NCI-H748 treated with DMSO at 0.1 percent for 48 hours (cell line): ENCODE measurements at places on chromosomes 16 and 17.

DNA sequence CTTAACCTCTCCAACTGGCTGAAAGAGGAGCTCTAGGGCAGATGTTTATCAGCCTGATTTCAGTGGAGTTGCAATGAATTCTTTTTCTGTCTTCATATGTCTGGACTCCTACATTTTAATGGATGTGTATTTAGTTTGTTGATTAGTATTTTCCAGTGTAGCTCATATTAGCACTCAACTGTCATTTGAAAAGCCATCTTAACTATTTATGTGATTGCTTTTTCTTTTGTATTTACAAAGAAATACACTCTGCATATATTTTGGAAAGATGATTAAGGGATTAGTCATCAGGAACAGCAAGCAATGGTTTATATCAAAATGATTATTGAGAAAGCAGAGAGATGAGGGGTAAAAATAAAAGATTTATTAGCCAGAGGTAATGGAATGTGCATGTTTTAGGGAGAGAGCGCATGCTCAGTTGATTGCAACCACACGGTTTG is 71.1 kb downstream of the WWOX start:
- no peak for DNase-seq

DNA sequence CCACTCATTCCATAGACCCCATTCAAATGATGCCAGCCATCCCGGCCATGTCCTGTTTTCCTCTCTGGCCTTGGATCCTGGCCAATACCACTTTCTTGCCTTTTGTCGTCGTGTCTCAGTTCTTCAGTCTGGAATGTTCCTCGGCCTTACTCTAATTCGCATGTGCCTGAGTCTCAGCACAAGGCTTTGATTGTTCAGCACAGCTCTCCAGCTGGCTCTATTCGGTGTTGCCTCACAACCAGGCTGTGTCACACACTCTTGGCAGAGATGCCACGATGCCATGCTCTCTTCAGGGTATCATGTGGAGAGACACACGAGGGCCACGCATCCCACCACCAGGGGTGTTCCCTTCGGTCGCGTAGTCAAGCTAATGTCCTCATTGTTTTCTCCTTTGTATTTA is 1.8 kb upstream of the VPS4A start:
- no peak for DNase-seq

DNA sequence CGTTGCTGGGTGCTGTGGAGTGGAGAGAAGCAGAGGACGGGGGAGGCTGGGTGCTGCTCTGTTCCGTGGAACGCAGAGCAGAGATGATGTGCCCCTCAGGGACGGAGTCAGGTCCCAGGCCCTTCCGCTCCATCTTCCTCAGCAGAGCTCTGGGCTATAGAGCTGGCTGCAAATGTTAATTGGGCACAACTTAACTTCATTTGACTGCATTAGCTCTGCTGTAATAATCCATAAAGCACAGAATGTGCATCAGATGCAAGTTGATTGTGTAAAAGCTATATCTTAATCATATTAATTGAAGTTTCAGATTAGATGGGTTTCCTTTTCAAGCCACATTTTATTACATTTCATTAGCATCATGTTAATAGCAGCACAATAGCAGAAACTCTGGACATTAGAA is 212.6 kb downstream of the ABCC12 start:
- no peak for DNase-seq

- DNase-seq = no peak
Observed at GRCh38 chr16:4745274-4745569, 10.9 kb downstream of the DNAAF8 start.

DNA sequence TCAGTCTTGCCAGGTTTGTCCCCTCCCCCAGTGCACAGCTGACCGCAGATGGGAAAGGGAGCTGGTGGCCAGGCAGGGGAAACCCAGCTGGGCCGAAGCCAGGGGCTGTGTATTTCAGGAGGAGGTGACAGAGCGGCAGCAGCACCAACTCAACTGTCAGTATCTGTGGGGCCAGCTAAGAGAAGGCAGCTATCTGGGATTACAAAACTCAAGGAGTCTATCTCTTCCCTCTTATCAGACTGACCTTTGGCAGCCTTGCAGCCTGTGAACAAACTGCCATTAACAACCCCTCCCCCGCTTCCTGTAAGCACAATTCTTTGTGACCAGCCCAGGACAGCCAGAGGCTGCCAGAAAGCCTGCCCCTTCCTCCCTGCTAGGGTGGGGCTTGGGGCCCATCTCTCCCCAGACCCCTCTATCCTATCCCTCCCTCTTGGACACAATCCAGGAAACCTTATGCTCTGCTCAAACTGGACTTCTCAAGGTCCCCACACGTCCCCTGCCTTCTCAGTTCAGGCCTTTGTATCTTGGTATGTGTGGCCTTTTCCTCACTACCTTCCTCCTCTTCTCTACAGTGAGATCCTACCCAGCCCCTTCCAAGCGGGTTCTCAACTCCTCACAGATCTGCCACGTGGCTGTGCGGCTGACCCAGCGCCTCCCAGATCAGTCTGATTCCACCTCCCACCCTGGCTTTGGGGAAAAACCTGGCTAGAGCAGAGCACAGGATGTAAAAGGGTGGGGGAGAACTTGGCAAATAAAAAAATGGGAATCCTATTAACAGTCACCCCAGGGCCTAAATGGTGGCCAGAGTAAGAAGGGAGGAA is 10.5 kb downstream of the ST3GAL2 start:
- no peak for DNase-seq

DNA sequence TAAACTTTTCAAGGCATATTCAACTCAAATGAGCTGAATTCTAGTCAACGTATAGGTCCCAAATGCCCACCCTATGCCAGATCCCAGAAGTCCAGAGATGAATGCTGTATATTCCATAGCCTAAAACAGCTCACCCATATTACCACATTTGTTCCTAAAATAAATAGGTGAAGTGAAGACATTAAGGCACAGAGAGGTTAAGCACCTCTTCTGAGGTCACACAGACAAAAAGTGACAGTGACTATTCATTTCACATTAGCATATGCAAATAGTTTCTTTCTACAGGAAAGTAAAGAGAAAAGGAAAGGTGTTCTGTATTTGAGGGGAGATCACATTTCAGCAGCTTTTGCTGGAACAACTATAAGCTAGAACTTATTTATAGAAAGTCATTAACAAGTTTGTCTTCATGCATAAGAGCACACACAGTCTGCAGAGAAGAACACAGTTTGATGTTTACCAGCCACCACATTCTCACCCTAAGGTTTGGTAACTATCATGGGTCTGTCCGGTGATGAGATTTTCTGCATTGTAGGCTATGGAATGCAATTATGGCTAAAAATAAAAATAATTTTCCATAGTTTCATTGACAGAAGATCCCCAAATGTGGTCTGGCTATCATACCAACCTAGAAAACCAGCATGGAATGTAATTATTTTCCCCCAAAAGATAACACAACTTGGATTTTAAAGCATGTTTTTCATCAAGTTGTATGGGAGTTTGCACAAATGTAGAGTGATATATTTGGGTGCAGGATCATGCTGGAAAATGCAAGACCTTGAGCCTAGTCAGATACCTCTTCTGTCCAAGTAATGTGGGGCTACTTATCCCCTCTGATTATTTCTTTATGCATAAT is 402.1 kb downstream of the UTP18 start:
- DNase-seq = no peak

- no peak for DNase-seq
Observed at GRCh38 chr17:73635101-73635817, 9.0 kb downstream of the SDK2 start.

DNA sequence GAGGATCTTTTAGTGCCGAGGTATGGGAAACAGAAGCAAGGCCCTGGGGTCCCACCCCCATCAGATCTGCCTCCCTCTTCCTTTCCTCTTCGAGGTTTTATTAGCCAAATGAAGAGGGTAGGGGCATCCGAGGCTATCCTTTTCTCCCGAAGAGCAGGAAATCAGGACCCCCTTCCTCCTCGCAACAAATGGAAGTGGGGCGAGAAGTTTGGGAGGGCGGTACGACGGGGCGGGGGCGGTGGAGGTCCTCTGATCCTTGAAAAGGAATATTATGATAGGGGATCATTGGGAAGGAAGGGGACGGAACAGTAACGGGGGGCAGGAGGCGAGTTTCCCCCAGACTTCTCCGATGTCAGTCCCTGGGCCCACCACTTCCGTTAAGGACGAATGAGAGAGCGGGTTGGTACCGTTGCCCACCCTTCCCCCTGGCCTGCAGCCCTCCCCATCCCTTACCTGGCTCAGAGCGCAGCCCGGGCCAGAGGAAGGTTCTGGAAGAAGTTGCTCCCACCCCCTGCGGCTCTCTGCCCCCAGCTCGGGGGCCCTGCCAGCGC is 309 bp downstream of the FOXJ1 start:
- DNase-seq = no peak

DNA sequence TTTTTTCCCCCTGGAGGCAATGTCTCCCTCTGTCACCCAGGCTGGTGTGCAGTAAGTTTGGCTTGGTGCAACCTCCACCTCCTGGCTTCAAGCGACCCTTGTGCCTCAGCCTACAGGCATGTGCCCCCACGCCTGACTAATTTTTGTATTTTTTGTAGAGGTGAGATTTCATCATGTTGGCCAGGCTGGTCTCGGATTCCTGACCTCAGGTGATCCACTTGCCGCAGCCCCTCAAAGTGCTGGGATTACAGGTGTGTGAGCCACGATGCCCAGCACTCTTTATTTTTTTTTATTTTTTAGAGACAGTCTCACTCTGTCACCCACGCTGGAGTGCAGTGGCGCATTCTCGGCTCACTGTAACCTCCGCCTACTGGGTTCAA is 113.2 kb downstream of the ABCC6 start:
- DNase-seq = no peak

- no peak for DNase-seq
Observed at GRCh38 chr16:50659806-50660205, 21.3 kb downstream of the SNX20 start.

DNA sequence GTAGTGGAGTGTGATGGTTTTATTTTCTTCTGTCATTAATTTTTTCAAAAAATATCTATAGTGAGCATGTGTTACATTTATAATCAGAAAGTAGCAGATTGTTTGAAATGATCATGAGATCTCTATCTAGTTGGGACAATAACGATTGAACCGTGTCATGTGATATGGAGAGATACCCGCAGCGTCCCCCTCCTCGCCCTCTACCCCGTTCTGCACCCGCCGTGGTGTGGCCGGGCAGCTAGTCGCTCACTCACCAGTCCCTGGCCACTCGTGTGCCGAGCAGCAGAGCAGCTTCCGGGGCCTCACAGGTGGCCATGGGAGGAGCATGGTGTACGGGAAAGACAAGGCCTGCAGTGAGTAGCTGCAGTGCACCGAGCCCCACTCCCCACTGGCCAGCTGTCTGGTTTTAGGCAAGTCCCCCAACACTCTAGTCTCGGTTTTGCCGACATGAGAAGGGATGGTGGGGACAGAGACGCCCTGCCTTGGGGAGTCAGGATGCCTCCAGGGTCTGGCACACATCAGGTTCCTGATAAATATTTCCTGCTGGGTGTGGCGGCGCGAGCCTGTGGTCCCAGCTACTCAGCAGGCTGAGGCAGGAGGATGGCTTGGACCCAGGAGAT is 15.3 kb downstream of the MLYCD start:
- DNase-seq = no peak

GRCh38 chr17:14926526-14927122 is 338.5 kb downstream of the PMP22 start:
- peak; percentile 42 for DNase-seq

DNA sequence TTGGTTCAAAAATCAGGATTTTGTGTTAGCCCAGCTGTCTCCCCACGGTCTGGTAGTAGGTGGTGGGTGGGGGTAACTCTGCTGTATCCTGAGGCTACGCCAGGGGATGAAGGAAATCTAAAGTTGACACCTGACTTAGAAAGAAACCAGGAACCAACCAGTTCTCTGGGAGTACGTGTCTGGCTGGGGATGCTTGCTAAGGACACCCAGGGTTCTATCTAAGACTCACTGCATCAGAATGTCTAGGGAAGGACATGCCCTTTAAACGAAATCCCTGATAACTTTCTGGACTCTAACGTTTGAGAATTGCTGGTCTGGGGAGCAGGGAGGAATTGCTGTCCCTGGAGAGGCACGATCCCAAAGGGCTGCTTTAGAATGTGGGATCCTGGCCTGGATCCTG is 39.2 kb upstream of the CES5A start:
- no peak for DNase-seq

- DNase-seq = peak; percentile 39
Observed at GRCh38 chr17:35849469-35850348, 19.0 kb downstream of the HEATR9 start.

GRCh38 chr16:12951392-12951791 is 50.0 kb downstream of the SHISA9 start:
- DNase-seq = peak; percentile 54

GRCh38 chr17:32940706-32941390 is 12.9 kb downstream of the TMEM98 start:
- DNase-seq = no peak

DNA sequence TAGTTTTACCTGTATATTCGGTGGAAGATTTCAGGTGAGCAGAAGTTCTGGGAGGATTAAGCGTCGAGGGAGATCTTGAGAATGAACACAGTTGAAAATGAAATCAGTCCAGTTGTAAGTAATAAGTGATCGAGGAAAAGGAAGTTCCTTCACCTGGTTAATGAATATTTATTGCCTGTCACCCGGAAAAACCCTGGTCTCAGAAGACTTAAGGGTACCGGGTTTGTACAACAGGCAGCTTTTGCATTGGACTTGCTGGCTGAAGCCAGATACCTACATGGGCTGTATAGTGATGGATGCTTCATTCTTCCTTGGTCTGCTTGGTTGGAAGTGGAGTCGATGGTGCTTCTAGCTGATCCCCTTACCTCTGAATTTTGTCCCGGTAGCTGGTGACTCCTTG is 72.7 kb downstream of the PRKCA start:
- no peak for DNase-seq

GRCh38 chr16:83070416-83071209 is 443.8 kb downstream of the CDH13 start:
- DNase-seq = no peak

GRCh38 chr16:77234611-77235010 is 35.4 kb downstream of the SYCE1L start:
- DNase-seq = no peak

GRCh38 chr17:82267575-82268379 is 5.7 kb downstream of the CSNK1D start:
- DNase-seq = no peak

GRCh38 chr16:66714654-66715307 is 18.2 kb upstream of the CMTM4 start:
- no peak for DNase-seq

GRCh38 chr17:7647018-7647417 is 3.7 kb upstream of the ATP1B2 start:
- DNase-seq = no peak

DNA sequence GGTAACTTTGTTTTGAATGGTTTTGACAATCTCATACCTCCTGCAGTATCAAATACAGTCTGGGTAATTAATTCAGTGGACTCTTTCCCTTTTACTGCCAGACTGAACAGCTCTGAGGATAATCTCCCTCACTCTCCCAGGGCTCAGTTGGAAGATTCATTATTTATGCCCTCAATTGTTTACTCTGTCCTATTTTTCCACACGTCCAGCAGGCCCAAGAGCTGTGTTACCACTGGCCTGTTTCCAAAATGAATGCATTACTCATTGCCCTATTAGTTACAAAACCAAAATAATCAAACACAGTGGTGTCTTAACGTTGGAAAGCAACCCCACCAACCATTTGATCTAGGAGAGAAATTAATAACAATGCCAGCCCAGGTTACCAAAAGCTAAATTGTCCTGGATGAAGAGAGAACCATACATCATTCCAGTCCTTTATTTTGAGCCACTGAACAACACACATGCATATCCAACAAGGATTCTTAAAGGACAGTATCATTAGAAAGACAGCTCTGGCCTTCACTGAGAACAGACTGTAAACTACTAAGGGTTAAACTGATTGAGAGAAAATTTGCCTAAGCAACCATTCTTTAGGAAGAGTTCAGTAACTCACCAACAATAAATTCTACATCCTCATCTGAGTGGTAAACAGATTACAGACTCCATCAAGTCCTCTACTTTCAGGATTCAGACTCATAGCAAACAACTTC is 34.5 kb downstream of the FAM222B start:
- peak; percentile 49 for DNase-seq
